Activated CD4-positive, alpha-beta T cell treated with anti-CD3 and anti-CD28 coated beads for 36 hours (primary cell): ENCODE measurements at places on chromosomes 13 and 19. TPM values are rescaled to one million over a fixed set of nuclear protein-coding genes. Genes with fewer than 3 reads are reported as not detected.

ZNF358 gene
- 8.5 TPM for total RNA-seq

MEIS3 gene
- 0.28 TPM for total RNA-seq

GRCh38 chr19:38877781-38878574, at the start of gene RINL:
TSS of gene RINL (minus strand) at chr19:38878275. CDS start at chr19:38876742, 1,533 bp downstream.
- DNase-seq, result peak; percentile 84
- H3K4me1 ChIP-seq, result peaks cover 27% of the 10 kb centered on the region
- no peaks in the 10 kb centered on the region for H3K27me3 ChIP-seq
- peaks cover 16% of the 10 kb centered on the region for H3K36me3 ChIP-seq
- peak within 1 kb of the TSS; percentile 89 for H3K4me3 ChIP-seq

- DNase-seq, result no peak
- H3K4me3 ChIP-seq, result no peak overlapping the region
- H3K27me3 ChIP-seq, result no peaks in the 10 kb centered on the region
- peak overlapping the region; percentile 93 for H3K27ac ChIP-seq
- H3K4me1 ChIP-seq, result peaks cover 30% of the 10 kb centered on the region
- no peaks in the 10 kb centered on the region for H3K36me3 ChIP-seq
These were observed 9.1 kb downstream of the UBE2L5 start for GRCh38 chr13:30431269-30431940.

GRCh38 chr19:19021115-19021514, 12.2 kb downstream of the SUGP2 start:
- peaks cover 18% of the 10 kb centered on the region for H3K4me1 ChIP-seq
- no peak overlapping the region for H3K27ac ChIP-seq
- H3K4me3 ChIP-seq, result no peak overlapping the region
- DNase-seq, result no peak
- H3K36me3 ChIP-seq, result peaks cover 62% of the 10 kb centered on the region

DNA sequence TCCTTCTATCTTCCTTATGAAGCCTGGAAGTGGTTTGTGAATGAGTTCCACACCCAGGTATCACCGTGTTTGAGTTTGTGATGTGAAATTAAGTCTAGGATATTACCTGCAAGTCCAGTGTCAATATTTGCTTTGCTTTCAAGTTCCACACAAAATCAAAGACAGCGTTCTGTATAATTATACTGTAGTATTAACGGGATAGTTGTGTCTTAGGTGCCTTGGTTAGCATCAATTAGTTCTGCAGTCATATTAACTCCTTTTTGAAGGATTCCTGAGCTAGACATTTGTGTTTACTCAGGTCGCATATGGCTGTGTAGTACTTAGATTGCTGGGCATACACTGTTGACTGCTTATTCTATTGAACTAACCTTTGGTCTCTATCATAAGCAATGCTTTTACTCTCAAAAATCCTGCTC, 54.4 kb downstream of the ERCC5 start:
- peaks cover 2% of the 10 kb centered on the region for H3K27me3 ChIP-seq
- H3K4me3 ChIP-seq, result no peak overlapping the region
- no peaks in the 10 kb centered on the region for H3K36me3 ChIP-seq
- no peak for DNase-seq
- H3K27ac ChIP-seq, result no peak overlapping the region
